ENCODE measurements at places on chromosomes 11 and 22. TPM values are rescaled to one million over a fixed set of nuclear protein-coding genes. Genes with fewer than 3 reads are reported as not detected.

Gene IMMP1L
- 4.4 TPM for total RNA-seq

Gene ANO1
- total RNA-seq: not detected

Gene TRIM29
- total RNA-seq: 1.1 TPM

Gene MGAT3
- total RNA-seq: not detected

Gene ZNF280A
- 0.20 TPM for total RNA-seq

Gene OSM
- not detected for total RNA-seq

Gene KDM4D
- 0.37 TPM for total RNA-seq

Gene ISX
- total RNA-seq: not detected

Gene TRIM6
- total RNA-seq: 2.6 TPM

Gene OR5B17
- not detected for total RNA-seq

Gene NNMT
- 193 TPM for total RNA-seq

Gene MUC6
- total RNA-seq: not detected

Gene PANX3
- not detected for total RNA-seq

Gene NCAM1
- total RNA-seq: 0.37 TPM

Measured in subcutaneous preadipocyte (primary cell).